Gastroesophageal sphincter (tissue), 4 donors: ENCODE measurements at places on chromosomes 7 and 10. TPM values are rescaled to one million over a fixed set of nuclear protein-coding genes. Genes with fewer than 3 reads are reported as not detected.

GRCh38 chr10:335151-335800, 200.0 kb downstream of the ZMYND11 start:
- ATAC-seq = no peak

GRCh38 chr7:130667593-130668257, 823 bp downstream of the COPG2 start:
- no peak for ATAC-seq

GRCh38 chr7:107196834-107197610, 28.2 kb downstream of the HBP1 start:
- no peak for ATAC-seq

DNA sequence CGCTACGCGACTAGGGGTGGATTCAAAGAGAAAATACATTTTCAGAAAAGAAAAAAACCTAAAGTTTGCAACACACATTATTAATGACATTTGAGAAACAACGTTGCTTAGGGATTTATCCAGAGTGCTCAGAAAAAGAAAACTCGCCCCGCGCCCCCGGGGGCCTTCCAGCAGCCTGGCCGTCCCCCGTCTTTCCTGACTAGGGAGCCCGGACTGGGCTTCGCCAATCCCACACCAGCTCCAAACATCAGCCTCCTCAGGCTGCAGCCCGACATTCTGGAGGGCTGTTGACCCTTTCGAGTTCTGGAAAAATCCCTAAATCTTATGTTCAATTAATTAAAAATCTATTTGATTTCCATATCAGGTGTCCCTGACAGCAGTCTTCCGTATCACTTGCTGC, 48.6 kb downstream of the CLEC2L start:
- no peak for ATAC-seq

Gene TLX1
- total RNA-seq = not detected
